ENCODE measurements at places on chromosomes 16 and 17.

GRCh38 chr17:79837888-79838521 is 1.2 kb downstream of the CBX4 start:
- DNase-seq, result no peak

- no peak for DNase-seq
Observed at GRCh38 chr17:14693382-14693781, 392.5 kb downstream of the HS3ST3B1 start.

GRCh38 chr16:67934306-67935100 is 2.1 kb downstream of the PSMB10 start:
- DNase-seq, result no peak

GRCh38 chr17:13582776-13583547 is 18.8 kb downstream of the HS3ST3A1 start:
- DNase-seq, result no peak

DNA sequence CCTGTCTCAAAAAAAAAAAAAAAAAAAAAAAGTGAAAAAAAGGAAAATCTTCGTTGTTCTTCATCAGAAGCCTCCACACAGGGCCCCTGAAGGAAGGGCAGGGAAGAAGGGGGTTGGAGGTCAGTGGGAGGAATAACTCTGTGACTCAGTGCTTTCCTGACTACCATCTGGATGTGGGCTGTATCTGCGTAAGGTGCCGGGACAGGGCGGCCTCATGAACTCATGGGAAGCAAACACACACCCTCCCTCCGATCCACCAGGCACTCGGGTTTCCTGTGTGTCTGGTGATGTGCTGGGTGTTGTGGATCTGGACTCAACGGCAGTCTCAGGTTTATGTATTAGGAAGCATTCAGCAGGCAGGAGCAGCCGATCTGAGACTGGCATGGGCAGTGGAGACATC is 691.6 kb downstream of the WWOX start:
- DNase-seq, result no peak

DNA sequence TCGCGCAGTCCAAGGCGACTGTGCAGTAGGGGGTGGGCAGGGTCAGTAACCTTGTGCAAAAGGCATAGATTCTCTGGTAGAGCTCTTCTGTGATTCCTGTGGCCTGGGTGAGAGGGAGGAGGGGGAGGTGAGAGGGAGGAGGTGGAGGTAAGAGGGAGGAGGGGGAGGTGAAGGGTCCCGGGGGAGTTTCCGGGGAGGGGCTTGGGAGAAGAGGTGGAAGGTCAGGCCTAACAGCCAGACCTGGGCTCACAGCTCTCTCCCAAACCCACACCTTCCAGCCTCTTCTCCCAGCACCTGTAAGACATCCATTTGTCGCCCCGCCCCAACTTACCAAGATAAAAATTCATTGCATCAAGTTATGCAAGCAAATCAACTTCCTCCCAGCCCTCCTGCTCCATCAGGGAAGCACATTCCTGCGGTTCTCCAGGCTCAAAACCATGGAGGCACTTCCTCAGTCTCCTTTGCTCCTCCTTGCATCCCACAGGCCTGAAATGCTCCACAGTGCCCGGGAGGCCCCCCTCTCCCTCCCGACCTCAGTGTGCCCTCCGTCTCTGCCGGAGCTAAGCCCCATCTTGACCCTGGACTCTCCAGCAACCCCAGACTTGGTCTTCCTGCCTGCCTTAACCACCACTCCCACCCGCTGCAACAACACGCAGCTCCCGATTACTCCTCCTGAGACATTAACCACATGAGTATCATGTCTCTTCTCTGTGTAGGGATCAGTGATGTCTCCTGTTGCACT is 30.5 kb downstream of the PIK3R6 start:
- no peak for DNase-seq

DNA sequence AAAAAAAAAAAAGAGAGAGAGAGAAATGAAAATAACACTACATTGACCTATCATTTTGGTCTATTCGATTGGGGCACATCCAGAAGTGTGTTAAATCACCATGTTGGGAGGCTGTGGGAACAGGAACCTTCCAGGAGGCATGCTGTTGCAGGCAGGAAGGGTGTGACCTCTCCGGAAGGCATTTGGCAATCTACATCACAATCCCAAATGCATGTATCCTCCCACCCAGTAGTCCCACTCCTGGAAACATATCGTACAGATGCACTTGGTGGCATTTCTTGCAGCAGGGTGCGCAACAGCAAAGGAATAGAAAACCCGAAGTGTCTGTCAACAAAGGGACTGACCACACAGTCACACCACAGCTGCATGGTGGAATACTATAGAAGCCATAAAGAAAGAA is 7.9 kb downstream of the PLLP start:
- no peak for DNase-seq

DNA sequence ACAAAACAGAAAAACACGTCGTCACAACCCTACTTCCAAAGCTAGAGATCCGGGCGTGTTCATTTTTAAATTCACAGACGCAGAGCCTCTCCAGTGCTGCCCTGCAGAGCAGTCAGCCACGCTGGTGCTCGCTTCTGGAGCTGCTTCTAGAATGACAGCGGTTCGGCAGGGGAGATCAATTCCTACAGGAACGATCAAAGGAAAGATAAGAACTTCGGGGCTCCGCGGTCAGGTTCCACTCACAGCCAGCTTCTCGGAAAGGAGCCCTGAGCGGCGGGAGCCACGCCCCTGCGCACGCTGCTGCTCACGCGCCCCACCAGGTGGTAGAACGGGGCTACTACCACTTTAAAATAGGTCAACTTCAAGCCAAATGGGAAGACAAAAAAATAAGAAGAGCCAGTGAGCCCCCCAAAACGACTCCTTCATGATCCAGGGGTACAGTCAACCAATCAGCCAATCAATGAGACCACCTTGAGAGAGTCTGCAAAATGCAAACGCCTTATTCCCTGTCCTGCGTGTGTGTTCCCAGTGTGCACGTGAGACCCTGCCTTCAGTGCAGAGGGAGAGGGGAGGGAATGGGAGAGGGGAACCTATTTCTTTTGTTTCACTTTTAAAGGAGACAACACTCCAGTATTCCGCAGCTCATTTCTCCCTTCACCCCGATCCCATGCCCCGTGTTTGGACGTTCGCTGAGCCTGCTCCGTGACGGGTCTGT is 209.7 kb downstream of the RBFOX3 start:
- DNase-seq, result peak; percentile 24

GRCh38 chr17:6539871-6540270 is 16.5 kb downstream of the PITPNM3 start:
- no peak for DNase-seq

DNA sequence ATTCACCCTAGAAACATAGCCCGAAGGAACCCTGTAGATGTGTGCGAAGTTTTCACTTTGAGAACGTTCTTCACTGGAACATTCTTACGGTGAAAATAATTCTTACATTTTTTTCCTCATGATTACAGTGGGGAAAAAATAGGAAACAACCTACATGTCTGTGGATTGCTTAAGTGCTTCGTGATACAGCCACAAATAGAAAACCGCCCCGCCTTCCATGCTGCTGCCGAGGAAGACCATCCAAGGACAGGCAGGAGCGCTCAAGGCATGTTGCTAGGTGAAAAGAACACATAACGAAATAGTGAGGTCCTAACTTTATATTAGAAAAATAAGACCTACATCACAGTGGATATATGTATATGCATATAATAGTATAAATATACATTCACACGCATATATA is 78.8 kb downstream of the BMERB1 start:
- DNase-seq, result no peak

DNA sequence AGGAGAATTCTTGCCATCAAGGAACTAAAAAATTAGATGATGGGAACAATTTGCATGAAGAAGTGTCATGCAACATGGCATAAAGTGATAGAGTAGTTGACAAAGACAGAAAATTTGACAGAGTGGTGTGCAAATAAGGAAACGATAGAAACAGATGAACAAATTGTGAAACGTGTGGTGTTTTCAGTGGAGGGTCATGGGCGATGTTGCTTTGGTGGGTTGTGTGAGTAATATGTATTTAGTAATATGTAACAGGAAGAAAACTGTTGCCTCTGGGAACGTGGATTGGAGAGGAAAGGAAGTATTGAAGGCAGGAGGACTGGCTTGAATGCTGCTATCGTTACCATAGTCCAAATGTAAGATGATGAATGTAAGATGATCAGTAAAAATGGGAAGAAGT is 3.6 kb downstream of the COX10 start:
- no peak for DNase-seq

DNA sequence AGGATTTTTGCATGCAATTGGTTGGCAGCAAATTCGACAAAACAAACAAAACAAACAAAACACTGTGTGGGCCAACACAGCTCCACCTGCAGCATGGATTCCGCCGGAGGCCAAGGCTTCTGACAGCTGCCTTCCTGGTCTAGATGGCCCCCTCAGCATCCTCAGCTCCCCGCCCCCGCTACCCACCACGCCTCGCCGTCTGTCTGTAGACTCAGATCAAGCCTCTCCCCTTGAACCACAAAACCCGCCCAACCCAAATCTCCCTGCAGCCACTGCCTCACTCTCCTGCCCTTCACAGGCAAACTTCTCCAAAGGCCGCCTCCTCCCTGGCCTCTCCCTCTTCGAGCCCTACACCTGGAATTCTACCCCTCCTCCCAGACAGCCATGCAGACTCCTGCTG is 57.9 kb downstream of the RTN4RL1 start:
- no peak for DNase-seq

GRCh38 chr17:42120161-42120769 is 902 bp downstream of the KAT2A start:
- no peak for DNase-seq

Data from fibroblast of gingiva (primary cell).